ENCODE measurements at places on chromosomes 3 and 15.

- DNase-seq, result no peak
These were observed 37.9 kb downstream of the CPA3 start for GRCh38 chr3:148903022-148903442.

GRCh38 chr15:42933886-42934667 is 13.5 kb upstream of the TTBK2 start:
- DNase-seq, result no peak

- DNase-seq, result no peak
These were observed 18.7 kb downstream of the MFSD1 start for GRCh38 chr3:158820521-158820920.

DNA sequence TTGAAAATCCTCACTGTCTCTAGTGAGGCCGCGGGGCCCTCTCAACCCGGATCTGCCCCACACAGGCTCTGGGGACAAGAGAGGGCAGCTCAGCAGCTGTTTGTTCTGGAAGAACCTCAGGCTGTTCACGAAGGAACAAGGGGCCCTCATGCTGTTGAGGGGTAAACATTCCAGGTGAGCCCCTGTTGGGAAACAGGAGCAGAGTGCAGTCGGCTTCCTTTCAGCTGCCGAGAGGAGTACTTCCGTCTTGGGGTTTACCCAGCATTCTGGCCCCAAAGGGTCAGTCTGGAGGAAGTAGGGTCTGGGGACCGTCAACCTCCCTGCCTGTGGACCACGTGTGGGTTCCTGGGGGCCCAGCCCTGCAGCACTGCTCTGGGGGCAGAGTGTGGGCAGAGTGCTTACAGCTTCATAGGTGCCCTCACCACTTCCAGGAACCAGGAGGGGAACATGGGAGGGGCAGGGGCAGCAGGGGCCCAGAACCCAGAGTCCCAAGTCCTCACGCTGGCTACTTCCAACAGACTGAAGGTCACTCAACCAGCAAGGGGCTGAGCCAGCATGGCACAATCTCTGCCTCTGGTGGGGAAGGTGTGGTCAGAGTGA is 49.2 kb upstream of the CTSH start:
- DNase-seq, result no peak

DNA sequence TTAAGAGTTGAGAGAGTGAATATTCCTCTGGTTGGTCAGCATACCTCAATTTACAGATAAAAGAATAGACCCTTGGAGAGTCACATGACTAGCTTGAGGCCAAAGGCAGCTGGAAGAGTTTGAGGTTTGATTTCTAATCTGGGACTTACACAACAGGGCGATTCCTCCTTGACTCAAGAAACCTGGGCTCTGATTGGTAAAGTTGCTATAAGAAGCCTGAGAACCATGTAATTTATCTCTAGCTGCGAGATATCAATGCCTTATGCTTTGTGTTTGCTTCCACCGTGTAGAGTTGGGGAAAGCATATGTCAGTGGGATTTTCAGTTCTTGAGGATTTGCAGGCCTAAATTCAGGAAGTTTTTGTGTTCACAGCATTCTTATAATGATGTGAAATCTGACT is 206.0 kb downstream of the KLHL25 start:
- DNase-seq, result no peak

- no peak for DNase-seq
These were observed 35.6 kb downstream of the WNT7A start for GRCh38 chr3:13844286-13844685.

GRCh38 chr3:189737071-189737470 is 105.9 kb downstream of the TP63 start:
- DNase-seq, result no peak

DNA sequence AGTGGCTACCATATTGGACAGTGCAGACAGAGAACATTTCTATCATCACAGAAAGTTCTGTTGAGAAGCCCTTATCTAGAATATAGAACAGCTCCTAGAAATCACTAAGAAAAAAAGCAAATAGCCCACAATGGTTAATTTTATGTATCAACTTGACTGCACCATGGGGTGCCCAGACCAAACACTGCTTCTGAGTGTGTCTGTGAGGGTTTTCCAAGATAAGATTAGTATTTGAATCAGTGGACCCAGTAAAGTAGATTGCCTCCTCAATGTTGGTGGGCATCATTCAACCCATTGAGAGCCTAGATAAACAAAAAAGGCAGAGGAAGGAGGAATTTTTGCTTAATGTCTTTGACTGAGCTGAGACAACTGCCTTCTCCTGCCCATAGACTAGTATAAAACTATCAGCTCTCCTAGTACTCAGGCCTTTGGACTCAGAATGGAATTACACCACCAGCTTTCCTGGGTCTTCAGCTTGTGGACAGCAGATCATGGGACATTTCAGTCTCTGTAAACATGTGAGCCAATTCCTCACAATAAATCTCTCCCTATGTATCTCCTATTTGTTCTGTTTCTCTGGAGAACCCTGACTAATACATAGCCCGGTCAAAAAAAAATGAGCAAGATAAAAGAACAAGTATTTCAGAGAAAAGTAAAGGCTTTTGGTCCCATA is 55.9 kb upstream of the OXTR start:
- no peak for DNase-seq

GRCh38 chr3:112018712-112019111 is 15.8 kb upstream of the TMPRSS7 start:
- DNase-seq, result no peak

DNA sequence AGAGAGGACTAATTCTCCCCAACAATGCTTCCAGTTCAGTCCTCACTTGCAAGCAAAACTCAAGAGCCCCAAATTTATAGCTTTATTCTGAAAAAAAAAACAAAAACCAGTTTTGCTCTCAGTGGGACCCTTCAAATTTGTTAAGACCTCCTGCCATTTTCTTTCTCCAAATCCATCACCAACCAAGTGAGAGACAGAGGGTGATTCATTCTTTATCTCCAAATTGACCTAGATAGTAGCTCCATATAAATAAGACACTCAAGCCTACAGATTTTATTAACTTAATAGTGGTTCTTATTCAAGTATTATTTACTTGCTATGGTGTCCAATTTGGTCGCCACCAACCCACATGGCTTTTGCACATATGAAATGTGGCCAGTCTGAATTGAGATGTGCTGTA is 195.8 kb downstream of the RORA start:
- no peak for DNase-seq

GRCh38 chr15:95591886-95592285 is 738.6 kb upstream of the NR2F2 start:
- no peak for DNase-seq

DNA sequence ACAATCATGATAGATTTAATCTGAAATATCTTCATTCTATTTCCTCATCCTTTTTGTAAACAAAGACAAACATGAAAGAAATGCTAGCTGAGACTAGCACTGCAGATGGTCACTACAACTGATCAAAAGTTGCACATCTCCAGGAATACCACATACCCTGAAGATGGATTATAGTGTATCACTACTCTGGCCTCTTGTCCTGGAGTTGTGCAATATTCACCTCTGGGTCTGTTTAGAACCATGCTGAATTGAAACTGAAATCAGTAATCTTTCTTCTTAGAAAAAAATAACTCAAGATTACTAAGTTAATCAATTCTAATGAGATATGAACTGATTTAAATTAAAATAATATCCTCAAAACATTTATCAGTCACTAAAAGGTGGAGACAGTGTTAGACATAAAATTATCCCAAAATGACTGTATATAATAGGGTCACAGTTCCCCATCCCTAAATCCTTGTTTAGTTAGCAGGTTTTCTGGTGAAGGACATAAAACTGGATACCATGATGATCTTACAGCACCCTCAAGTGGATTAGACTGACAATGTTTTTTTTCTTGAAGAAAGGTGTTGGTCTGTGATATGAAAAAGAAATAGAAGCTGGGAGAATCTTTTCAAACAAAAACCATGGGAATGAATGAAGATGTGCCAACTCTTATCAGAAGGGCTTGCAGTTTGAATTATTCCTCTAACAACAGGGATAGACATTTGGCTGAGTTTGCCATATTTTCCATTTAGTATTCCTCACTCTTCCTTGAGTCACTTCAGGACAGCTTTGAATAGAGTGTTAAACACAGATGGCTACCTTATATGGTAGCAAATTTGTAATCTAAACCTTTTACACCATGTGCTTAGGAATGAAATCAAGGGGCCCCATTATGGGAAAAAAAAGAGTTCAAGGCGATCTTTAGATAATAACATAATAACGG is 7.1 kb upstream of the TTC14 start:
- no peak for DNase-seq

DNA sequence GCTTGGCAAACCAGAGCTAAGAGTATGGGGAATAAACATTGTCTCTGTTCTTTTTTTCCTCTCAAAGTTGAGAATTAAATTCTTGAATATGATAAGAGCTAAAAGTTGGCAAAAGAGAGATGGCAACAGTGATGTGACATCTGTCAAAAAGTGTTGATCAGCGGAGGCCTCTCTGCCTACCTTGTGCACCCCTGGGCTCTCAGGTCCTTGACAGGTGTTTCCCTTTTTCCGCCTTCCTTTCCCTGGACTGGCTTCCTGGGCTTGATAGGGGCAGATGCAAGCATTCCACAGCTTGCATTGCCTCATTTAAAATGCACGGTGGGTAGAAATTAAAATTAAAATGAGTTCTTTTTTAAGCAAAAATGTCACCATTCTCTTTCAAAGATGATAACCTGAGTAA is 84.2 kb downstream of the NSUN3 start:
- no peak for DNase-seq
